Naive thymus-derived CD8-positive, alpha-beta T cell (primary cell): ENCODE measurements at places on chromosomes 11 and 22. TPM values are rescaled to one million over a fixed set of nuclear protein-coding genes. Genes with fewer than 3 reads are reported as not detected.

RCOR2 gene
- not detected for total RNA-seq

UCP2 gene
- total RNA-seq, result 388 TPM

HBG2 gene
- total RNA-seq, result not detected

FHIP1B gene
- total RNA-seq, result 48.5 TPM

DNA sequence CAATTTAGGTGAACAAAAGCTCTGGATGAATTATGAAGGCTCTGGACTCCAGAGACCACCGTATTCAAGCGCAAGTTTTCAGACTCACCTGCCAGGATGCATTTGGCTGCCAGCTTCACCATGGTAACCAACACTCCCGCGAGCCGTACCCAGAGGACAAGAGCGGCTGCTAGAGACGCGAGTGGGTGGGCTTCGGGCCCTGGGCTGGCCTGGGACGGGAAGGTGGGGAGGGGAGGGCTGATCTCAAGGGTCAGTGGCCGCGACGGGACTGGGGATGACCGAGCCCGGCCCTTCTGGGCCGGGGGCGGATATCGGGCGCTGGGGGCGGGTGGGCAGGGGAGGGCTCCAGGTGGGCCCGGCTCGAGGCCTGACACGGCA, 344 bp downstream of the IFT27 start:
- H3K4me3 ChIP-seq, result peak overlapping the region; percentile 94
- peaks cover 7% of the 10 kb centered on the region for H3K36me3 ChIP-seq
- peak overlapping the region; percentile 97 for H3K27ac ChIP-seq
- peak; percentile 61 for DNase-seq

GRCh38 chr11:5232176-5232575, 2.1 kb downstream of the HBD start:
- no peak for DNase-seq
- H3K4me3 ChIP-seq, result no peak overlapping the region
- H3K27me3 ChIP-seq, result peaks cover 18% of the 10 kb centered on the region
- H3K4me1 ChIP-seq, result no peaks in the 10 kb centered on the region
- no peaks in the 10 kb centered on the region for H3K36me3 ChIP-seq

DNA sequence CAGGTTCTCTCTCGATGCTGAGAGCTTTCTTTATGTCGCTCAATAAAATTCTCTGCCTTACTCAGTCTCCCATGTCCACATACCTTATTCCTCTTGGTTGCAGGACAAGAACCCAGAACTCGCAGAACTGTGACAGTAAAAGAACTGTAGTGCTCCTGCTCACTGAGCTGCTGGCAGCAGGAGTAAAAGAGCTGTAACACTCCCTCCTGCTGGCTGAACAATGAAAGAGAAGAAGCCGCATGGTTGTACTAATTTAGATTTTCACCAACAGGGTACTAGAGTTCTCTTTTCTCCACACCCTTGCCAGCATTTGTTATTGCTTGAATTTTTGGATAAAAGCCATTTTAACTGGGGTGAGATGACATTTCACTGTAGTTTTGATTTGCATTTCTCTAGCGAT, 433.2 kb downstream of the GUCY1A2 start:
- no peak overlapping the region for H3K4me3 ChIP-seq
- no peaks in the 10 kb centered on the region for H3K4me1 ChIP-seq
- no peaks in the 10 kb centered on the region for H3K36me3 ChIP-seq
- DNase-seq, result no peak

- peaks cover 40% of the 10 kb centered on the region for H3K4me1 ChIP-seq
- H3K27ac ChIP-seq, result no peak overlapping the region
- no peaks in the 10 kb centered on the region for H3K36me3 ChIP-seq
Measured at GRCh38 chr22:31250740-31251600, 38.9 kb downstream of the LIMK2 start.

GRCh38 chr11:2790568-2790921, 90.8 kb upstream of the KCNQ1OT1 start:
- H3K27me3 ChIP-seq, result no peaks in the 10 kb centered on the region
- H3K4me3 ChIP-seq, result peak overlapping the region; percentile 16
- peaks cover 9% of the 10 kb centered on the region for H3K4me1 ChIP-seq
- DNase-seq, result no peak

- peaks cover 2% of the 10 kb centered on the region for H3K4me1 ChIP-seq
- H3K36me3 ChIP-seq, result no peaks in the 10 kb centered on the region
- H3K4me3 ChIP-seq, result no peak overlapping the region
- DNase-seq, result no peak
- peaks cover 11% of the 10 kb centered on the region for H3K27me3 ChIP-seq
Measured at GRCh38 chr11:10575346-10576034, 7.0 kb upstream of the LYVE1 start.

DNA sequence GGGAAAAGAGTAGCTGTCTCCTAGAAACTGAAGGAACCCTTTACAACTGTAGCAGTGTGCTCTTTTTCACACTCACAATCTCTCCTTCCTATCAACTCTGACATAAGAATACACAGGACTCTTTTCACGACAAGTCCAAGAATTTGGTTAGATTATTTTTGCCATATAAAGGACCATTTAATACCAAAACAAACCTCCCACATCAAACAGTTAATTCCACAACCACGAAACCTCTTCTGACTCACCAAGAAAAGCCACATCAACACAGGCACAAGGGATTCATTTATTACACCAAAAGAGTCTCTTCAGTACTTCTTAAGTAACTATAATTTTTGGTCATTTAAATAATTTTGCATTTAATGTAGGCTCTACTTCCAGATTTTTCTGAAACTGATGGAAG, 222.6 kb upstream of the PITPNB start:
- no peak overlapping the region for H3K4me3 ChIP-seq
- DNase-seq, result no peak
- H3K27ac ChIP-seq, result no peak overlapping the region

- H3K27me3 ChIP-seq, result no peaks in the 10 kb centered on the region
- H3K4me1 ChIP-seq, result no peaks in the 10 kb centered on the region
- H3K27ac ChIP-seq, result no peak overlapping the region
- peaks cover 1% of the 10 kb centered on the region for H3K36me3 ChIP-seq
- DNase-seq, result no peak
- no peak overlapping the region for H3K4me3 ChIP-seq
Measured at GRCh38 chr11:128095466-128095981, 491.8 kb downstream of the ETS1 start.

GRCh38 chr11:48020092-48020755, 39.9 kb downstream of the PTPRJ start:
- H3K4me3 ChIP-seq, result peak overlapping the region; percentile 2
- no peak for DNase-seq
- H3K4me1 ChIP-seq, result peaks cover 24% of the 10 kb centered on the region
- H3K27me3 ChIP-seq, result no peaks in the 10 kb centered on the region

DNA sequence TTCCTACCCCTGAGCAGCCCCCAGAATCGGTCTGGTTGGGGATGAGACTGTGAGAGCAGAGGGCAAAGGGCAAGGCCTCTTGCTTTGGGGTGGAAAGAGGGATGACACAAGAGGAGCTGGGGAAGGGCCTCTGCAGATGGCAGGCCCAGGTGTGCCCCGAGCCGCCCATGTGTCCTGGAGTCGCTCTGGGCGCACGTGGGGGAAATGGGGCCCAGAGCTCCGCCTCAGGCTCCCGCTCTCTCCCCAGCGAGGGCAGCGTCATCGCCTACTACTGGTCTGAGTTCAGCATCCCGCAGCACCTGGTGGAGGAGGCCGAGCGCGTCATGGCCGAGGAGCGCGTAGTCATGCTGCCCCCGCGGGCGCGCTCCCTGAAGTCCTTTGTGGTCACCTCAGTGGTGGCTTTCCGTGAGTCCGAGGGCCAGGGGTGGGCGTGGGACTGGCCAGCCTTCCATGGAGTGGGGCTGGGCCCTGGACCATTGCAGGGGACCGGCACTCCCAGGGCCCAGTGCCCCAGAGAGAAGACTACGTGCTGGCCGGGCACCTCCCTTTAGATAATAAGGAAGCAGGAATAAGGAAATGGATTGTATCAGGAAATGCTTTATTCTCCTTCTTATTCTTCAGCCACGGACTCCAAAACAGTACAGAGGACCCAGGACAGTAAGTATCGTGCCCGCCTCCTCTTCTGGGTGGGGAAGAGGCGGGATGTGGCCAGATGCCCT, 30.1 kb downstream of the ST14 start:
- H3K4me1 ChIP-seq, result no peaks in the 10 kb centered on the region
- no peak overlapping the region for H3K27ac ChIP-seq
- no peaks in the 10 kb centered on the region for H3K27me3 ChIP-seq
- H3K36me3 ChIP-seq, result no peaks in the 10 kb centered on the region
- no peak overlapping the region for H3K4me3 ChIP-seq

GRCh38 chr11:68598816-68599653, 85.3 kb upstream of the GAL start:
- no peak for DNase-seq
- no peaks in the 10 kb centered on the region for H3K27me3 ChIP-seq
- peak overlapping the region; percentile 19 for H3K27ac ChIP-seq
- peaks cover 65% of the 10 kb centered on the region for H3K36me3 ChIP-seq

DNA sequence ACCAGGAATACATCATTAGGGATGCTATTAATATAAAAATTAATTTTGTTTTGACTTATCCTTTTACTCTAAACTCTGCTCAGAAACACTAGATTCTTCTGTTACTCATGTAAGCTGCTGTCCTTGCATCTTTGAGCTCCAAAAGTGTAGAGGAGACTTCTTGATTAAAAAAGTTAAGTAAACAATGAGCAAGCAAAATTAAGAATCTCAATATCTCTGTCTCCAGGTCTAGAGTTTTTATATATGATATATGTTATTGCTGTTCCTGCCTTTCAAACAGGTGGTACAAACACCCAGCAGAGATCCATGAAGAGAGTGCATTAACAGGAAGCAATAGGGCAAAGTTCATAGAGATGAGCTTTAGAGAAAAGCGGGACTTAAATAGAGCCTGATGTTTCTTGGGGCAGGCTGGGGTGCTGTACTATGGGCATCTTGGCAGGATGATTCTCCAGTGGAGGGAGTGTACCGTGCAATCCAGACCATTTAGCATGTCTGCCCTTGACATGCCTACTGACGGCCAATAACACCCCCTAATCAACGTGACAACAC, 6.9 kb downstream of the MAPK1 start:
- peaks cover 93% of the 10 kb centered on the region for H3K4me1 ChIP-seq
- H3K27me3 ChIP-seq, result no peaks in the 10 kb centered on the region
- H3K4me3 ChIP-seq, result no peak overlapping the region
- no peak overlapping the region for H3K27ac ChIP-seq
- no peak for DNase-seq
- H3K36me3 ChIP-seq, result no peaks in the 10 kb centered on the region

DNA sequence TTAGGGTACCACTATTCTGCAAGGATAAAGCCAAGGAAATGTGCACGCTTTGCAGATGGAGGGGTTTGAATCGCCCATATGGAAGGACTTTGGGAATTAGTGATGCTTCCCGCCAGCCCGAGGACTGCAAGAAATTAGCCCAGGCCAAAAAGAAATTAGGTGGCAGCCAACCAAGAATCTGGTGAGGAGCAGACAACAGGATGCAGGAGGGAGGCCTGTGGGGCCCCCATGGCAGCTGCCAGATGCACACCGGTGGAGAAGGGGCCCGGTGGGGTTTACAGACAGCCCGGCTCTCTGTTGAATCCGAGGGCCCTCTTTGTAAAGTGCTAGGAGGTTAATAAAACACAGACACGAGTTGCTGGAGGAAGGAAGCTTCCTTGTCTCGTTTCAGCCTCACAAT, 73.5 kb downstream of the TIMP3 start:
- DNase-seq, result no peak
- H3K27me3 ChIP-seq, result peaks cover 4% of the 10 kb centered on the region
- no peak overlapping the region for H3K27ac ChIP-seq
- H3K36me3 ChIP-seq, result no peaks in the 10 kb centered on the region
- H3K4me1 ChIP-seq, result no peaks in the 10 kb centered on the region

GRCh38 chr11:66867425-66868040, 10.7 kb downstream of the LRFN4 start:
- no peak overlapping the region for H3K27ac ChIP-seq
- H3K4me1 ChIP-seq, result peaks cover 11% of the 10 kb centered on the region
- no peaks in the 10 kb centered on the region for H3K27me3 ChIP-seq
- no peak for DNase-seq

DNA sequence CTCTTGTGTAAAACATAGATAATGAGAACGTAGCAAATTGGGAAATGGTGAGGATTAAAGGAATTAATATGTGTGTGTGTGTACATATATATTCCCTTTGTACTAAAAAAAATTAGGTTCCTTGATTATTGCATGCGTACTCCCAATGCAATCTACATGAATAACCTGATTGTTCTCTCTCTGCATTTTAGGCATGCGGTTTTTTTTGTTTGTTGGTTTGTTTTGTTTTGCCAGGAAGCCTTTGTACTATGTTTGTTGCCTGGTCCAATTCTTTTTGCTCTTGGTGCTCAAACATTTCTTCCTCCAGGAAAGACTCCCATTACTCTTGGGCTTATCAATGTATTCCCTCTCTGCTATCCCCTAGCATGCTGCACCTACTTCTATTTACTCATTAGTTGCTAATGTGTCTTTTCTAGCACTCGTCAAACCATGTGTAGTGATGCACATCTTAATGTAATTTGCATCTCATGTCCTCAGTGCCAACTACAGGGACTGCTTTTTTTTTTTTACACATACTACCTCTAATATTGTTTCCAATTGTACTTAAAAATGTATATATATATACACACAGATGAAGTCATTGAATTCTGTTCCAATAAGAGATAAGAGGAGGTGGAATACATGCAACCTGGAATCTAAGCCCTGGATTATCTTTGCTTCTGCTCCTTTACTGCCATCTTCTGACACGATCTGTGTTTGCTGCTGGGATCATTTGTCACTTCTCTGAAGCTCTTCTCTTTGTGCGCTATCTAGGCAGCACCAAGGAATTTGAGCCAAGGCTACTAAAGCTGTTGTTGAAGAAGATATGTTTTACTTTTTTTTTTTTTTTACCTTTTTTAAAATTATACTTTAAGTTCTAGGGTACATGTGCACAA, 197.2 kb upstream of the ANO3 start:
- no peaks in the 10 kb centered on the region for H3K36me3 ChIP-seq
- H3K4me1 ChIP-seq, result no peaks in the 10 kb centered on the region
- H3K4me3 ChIP-seq, result no peak overlapping the region
- no peak overlapping the region for H3K27ac ChIP-seq

- H3K27ac ChIP-seq, result no peak overlapping the region
- H3K27me3 ChIP-seq, result no peaks in the 10 kb centered on the region
- H3K4me1 ChIP-seq, result peaks cover 2% of the 10 kb centered on the region
- H3K4me3 ChIP-seq, result no peak overlapping the region
- no peaks in the 10 kb centered on the region for H3K36me3 ChIP-seq
Measured at GRCh38 chr11:118684187-118684586, 4.7 kb upstream of the TREH start.

- H3K27ac ChIP-seq, result no peak overlapping the region
- DNase-seq, result no peak
- H3K4me1 ChIP-seq, result peaks cover 14% of the 10 kb centered on the region
- no peaks in the 10 kb centered on the region for H3K36me3 ChIP-seq
- H3K27me3 ChIP-seq, result no peaks in the 10 kb centered on the region
Measured at GRCh38 chr11:36292311-36292722, 3.1 kb upstream of the COMMD9 start.
